ENCODE measurements at places on chromosomes 16 and 17.

DNA sequence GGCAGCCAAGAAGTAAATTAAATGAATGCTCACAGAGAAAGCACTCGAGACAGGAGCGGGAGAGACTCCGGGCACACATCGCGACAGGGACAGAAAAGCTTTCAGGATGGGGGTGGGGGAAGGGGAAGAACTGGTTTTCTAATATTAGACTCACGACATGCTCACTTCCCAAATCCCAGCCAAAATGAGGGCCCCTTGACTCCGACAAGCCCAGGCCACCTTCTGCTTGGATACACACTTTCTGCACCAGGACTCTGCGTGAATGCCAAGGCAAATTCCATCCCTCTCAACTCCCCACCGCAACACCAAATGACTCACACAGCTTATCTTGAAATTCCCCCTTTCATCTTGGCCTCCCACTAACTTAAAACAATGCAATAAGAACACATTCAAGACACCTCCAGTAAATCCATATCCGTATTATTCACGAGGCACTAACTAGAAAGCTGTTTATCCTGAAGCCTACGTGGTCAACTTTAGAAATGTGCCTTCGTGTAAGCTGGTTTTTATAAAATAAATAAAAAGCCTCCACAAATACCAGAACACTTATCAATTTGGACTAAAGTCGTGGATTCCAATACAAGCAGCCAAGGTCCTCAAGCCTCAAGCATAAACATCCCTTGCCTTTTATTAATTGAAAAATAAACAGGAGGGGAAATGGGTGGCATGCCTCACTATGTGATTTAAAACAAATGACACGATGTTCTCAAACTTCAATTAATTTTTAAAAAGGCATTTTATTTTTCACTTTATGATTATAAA is 46.1 kb downstream of the NXN start:
- no peak for DNase-seq

DNA sequence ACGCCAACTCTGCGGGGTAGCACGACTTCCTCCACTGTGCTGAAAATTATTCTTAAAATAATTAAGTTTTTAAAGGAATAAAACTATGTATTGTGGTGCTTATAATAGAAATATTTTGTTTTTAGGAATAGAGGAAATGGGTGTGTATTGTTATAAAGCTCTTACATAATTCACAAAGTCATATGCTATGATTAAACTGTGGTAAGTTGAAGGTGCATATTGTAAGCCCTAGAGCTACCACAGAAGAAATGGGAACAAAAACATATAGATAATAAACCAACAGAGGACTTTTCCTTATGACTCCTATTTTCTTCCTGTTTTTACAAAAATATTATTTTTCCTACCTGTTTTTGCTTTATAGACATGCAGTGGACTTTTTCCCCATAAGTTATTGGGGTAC is 4.3 kb upstream of the SLFN11 start:
- no peak for DNase-seq

- DNase-seq = peak; percentile 36
Observed at GRCh38 chr17:32253117-32253611, 12.5 kb upstream of the RHBDL3 start.

GRCh38 chr16:30470632-30470995 is 1.9 kb upstream of the ITGAL start:
- DNase-seq = no peak

DNA sequence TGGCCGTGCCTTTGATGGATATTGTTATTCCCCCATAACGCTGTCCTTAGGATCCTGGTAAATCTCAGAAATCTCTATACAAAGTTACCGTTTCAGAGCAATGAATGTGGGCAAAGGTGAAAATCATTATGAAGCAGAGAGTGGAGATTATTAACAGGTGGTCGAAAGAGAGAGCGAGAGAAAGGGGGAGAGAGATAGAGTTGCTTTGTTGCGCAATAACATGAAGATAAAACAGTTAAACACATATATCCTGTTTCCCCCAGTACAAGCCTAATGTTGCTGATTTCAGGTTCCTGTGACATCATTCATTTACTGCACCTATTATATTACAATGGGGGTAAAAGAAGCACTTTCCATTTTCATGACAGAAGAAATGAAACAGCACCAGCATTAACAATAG is 535.4 kb upstream of the RBFOX1 start:
- no peak for DNase-seq

GRCh38 chr16:49024016-49024415 is 257.6 kb downstream of the CBLN1 start:
- no peak for DNase-seq

DNA sequence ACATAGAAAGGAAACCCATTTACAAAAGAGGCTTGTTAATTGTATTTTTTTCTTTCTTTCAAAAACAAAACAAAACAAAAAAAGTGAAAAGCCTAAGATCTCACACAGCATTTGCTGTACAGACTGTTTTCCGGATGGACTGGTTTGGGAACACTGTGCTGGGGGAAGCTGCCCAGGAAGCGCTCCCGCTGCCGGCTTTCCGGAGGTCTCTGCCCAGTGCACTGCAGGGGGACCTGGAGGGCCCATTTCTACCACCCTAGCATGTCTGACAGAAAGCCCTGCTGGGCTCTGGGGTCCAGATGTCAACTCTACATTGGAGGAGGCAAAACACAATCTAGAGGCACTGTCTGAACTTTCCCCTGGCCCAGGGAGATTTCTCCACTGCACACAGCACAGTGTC is 26.3 kb upstream of the CLEC18B start:
- DNase-seq = no peak

GRCh38 chr17:77444984-77445759 is 304.4 kb downstream of the SEC14L1 start:
- DNase-seq = peak; percentile 76

DNA sequence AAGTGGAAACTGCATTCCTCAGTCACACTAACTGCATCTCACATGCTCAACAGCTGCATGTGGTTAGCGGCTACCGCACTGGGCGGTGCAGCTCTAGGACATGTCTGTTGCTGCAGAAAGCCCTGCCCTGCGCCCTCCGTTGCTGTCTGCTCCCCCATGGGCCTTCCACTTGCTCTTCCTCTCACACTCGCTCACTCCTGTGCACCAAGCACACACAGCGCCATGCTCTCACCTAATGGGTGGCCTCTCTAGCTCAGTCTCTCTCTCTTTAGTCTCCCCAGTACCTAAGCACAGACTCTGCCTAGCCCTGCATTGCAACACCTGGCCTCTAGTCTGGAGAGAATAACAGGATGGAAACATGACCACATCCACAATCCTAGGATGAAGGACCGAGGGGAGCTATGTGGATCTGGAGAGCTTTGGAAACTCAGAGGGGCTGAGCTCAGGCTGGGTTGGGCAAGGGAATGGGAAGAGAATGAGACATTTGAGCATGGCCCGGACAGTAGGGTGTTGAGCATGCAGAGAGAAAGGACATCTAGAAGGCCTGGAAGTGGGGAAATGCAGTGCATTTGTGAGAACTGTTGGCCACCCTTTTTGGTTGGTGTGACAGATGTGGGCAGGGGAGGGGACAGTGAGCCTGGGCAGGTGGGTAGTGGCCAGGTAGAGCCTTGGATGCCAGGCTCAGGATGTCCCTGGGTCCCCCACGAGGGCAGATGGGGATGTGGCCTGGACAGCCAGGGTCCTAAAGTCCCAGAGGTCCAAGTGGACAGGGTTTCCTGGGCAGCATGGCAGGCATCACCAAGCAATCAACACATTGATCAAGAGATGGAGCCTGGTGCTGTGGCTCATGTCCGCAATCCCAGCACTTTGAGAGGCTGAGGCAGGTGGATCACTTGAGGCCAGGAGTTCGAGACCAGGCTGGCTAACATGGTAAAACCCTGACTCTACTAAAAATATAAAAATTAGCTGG is 16.1 kb downstream of the SGCA start:
- no peak for DNase-seq

- DNase-seq = no peak
Observed at GRCh38 chr17:80372922-80373570, 41.9 kb upstream of the ENDOV start.

DNA sequence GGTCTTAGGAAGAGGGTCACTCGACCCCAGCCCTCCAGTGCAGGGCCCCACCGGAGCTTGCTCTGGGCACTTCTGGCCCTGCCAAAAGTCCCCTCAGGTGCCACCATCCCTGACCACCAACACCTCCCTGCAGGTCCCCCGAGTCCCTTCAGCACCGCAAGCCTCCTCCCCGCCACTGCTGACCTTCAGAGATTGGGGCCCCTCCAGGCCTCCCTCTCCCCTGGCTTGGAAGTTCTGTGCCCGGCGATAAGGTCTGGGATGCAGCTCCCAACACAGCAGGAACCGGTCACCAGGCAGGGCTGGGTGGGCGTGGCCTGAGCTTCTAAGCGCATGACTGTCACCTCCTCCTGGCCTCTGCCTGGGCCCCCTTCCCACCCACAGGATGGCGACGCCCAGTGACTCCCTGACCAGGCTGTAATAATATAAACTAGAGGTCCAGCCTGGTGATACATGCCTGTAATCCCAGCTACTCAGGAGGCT is 11.2 kb downstream of the PIEZO1 start:
- DNase-seq = no peak

GRCh38 chr16:11118479-11118878 is 137.5 kb downstream of the SOCS1 start:
- no peak for DNase-seq

- DNase-seq = no peak
Observed at GRCh38 chr16:20380782-20381181, 23.8 kb downstream of the PDILT start.

DNA sequence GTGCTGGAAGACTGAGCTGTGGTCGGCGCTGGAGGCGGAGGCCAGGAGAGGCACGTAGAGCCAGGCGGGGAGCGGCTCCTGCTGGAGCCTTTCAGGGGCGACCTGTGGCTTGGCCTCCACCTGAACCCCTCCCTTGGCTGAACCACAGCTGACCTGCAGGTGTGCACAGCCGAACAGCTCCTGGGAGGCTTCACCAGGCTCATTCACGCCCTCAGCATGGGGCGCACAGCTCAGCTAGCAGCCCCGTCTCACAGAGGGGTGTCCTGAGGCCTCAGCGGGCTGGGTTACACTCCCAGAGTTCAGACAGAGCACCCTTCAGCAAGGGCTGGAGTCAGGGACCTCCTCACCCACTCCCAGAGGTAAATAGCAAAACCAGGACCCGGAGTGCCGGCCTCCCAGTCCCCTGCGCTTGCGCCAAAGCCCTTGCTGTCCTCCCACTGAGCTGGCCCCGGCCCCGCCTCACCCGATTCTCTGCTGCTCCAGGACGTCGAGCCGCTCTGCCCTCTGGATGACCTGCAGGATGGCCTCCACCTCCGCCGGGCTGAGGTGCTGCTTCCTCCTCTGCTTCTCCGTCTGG is 31.7 kb downstream of the RPH3AL start:
- DNase-seq = no peak

DNA sequence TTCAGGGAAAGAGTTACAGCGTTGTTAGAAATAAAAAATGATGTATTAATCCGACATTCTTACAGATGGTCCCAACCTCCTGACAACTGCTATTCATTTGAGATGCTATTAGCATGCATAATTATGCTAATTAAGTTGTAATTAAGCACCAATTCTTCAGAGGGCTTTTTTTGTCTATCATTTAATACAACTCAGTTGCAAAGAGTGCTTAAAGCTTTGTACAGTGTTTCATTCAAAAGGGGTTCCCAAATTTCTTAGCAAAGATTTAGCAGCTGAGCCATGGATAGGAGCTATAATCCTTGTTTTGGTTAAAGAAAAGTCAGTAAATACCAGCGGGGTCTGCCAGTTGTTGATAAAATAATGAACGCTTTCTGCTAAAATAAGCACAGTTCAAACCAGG is 150.7 kb upstream of the DYNLRB2 start:
- DNase-seq = no peak

DNA sequence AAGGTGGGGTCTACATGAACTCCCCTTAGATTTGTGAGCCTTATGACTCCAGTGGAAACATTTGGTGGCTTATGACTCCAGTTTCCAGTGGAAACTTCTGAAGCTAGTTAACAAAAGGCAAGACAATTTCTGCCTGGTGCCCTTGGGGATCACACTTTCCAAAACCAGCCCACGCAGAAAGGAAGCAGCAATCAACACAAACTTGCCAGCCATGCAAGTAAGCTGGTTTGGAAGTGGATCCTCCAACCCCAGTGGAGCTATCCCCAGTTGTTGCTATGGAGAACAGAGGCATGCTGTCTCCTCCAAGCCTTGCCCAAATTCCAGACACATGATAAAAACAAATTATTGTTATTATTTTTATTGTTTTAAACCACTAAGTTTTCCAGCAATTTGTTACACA is 130.9 kb downstream of the CDH11 start:
- no peak for DNase-seq

DNA sequence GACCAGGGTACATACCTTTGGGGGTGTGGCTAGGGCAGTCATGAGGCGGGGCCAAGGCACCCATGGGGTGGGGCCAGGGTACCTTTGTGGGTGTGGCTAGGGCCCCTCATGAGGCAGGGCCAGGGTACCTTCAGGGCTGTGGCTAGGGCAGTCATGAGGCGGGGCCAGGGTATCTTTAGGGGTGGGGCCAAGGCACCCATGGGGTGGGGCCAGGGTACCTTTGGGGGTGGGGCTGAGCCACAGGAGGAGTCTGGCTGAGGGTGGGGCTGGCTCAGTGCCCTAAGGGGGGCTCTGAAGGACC is 3.5 kb downstream of the GNG13 start:
- DNase-seq = no peak

DNA sequence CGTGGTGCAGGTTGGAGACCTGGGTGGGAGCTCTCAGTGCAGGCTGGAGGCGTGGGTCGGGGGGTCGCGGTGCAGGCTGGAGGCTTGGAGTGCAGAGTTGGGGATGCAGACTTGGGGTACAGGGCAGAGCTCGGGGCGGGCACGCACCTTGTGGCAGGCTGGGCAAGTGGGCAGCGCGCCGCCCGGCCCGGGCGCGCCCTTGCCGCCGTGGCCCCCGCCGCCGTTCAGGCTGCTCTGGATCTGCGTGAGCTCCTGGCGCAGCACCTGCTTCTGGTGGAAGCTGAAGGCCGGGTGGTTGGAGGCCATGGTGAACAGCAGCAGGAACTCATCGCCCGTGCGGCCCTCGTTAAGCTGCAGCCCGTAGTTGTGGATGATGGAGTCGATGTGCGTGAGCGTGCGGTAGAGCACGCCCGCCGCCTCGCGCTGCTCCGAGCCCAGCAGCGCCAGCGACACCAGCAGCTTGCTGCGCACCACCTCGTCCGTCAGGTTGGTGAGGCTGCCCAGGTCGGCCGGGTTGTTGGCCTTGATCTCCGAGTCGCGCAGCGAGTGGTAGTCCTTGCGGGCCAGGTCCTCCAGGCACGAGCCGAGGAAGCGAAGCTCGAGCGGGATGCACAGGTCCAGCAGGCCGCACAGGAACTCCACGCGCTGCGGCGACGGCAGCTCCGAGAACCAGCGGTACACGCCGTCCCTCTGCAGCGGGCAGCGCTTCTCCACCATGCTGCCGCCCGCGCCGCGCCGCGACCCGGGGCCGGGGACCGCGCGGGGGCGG is 1.1 kb downstream of the ZCCHC14 start:
- no peak for DNase-seq

DNA sequence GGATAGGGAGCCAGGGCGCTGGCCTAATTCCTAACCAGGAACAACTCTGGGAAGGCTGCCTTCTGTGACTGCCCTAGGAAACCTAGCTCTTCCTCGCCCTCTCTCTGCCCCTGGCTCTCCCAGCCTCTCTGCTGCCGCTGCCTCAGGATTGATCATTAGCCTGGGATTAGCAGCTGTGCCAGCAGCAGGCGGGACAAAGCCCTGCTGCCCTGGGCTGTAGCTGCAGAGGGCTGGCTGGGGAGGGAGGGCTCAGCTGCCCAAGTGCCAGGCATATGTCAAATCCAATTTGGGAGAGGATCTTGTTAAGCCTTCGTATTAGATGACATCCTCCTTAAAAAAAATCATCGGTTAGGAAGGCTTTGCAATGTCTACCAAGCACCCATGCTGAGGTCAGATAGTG is 144.8 kb upstream of the CCL2 start:
- DNase-seq = no peak

- DNase-seq = no peak
Observed at GRCh38 chr17:76701471-76701967, 9.2 kb downstream of the MXRA7 start.

GRCh38 chr17:14149751-14150150 is 80.4 kb downstream of the COX10 start:
- no peak for DNase-seq
